ENCODE measurements at places on chromosomes 1 and 21.

DNA sequence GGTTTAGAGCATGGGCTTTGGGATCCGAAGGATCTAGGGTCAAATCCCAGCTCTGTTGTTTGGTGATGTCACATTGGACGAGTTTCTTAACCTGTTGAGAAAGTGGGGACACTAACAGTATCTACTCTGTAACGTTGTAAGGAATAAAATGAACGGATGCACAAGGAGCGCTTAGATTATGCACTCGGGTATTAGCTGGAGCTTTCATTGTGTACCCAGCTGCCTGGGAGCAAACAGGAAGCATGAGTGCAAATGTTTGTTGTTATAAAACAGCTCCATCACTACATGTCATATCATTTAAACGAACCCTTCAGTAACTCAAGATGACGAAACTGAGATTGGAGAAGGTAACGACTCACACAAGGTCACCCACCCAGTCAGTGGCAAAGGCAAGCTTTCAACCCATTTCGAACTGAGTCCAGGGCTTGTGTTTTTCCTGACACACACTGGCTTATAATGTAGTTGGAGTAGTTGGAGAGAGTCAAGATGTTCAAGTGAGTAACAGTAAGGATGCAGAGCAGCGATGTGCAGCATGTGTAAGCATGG lies 16.2 kb upstream of the SLC6A17 start:
- DNase-seq = no peak

DNA sequence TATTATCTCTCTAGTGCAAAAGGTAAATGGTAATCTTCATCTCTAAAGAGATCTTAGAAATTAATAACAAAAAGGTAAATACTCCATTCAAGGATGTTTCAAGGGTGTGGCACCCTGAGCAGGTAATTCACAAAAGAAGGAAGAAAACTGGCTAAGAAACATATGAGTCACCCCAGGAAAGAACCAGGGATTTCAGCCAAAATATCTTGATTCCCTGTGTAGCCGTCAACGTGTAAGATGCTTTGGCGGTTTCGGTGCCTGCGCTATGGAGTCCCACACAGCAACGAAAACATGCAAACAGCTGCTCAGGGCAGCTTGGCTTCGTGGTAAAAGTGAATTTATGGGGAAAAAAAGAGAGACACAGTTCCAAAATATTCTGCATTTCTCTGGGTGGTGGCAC lies 3.7 kb downstream of the ITGB2 start:
- DNase-seq = no peak

- no peak for DNase-seq
Measured at GRCh38 chr21:41682719-41683179, 84.1 kb downstream of the RIPK4 start.

DNA sequence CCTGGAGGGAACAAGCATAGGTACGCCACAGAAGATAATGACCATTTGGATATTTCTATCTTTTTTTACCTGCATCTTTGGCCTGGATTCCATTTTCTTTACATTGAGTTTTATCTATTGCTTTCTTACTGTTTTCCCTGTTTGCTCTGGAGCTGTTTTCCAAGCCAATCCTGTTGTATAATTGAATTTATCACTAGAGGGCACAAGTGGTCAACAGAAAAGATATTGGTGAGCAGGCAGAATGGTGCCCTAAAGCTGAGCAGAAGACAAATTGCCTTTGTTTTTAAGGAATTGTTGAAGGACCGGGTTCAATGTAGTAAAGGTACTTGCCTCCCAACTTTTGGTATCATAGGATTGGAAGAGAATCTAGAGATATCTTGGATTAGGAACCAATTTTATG lies 152.8 kb downstream of the PPP1R12B start:
- DNase-seq = no peak

DNA sequence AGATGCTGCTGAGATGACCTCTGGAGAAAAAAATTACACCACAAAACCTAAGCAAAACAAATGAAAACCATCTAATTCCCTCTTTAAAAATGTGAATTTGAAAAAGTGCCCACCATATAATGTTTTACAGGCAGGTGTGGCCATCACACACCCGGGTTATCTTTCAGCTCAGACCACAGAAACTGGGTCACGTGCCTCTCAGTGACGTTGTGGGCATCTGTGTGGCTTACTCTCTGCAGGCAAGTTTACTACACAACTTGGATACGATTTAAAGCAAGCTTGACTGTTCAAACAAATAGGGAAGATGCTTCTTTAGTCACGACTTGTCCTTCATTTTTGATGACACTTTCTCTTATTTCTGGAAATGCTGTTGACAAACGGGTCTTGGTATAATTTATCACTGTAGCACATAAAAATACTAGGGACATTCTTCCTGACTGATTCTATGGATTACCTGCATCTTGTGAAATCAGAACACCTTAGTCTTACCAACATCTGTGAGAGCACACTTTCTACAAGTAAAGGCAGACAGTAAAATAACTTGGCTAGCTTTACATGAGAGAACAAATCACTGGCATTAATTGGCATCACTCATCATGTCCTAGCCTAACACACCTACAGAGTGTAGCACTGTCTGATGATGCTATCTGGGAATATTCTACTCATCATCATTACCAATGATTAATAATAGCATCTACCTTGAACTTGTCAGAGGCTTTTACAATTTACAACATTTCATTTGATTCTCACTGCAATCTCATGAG lies 89.3 kb upstream of the EDEM3 start:
- peak; percentile 18 for DNase-seq

GRCh38 chr1:200921571-200922110 lies 26.9 kb downstream of the INAVA start:
- DNase-seq = no peak

GRCh38 chr1:63612971-63613370 lies 19.8 kb downstream of the PGM1 start:
- no peak for DNase-seq

DNA sequence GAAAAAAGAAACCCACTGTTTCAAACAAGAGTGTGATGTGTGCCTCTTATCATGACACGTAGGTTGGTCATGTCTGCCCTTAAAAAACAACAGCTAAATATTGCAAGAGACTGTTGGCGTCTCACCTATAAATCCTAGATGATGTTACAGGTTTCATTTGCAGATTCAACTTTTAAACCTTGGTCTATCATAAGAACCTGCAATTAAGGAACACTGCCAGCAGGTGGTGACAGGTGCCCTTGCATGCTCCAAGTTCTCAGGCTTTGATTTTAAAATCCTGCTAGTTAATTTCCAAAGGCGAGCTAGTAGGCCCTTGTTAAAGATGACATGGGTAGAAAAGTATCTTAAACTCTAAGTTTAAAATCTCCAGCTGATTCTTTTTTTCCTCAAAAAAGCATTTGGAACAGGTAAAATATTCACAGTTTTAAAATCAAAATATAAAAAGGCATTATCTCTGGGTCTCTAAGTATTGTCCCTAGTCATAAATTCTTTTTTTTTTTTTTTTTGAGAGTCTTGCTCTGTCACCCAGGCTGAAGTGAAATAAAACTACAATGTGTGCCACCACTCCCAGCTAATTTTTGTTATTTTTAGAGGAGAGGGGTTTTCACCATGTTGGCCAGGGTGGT lies 39.1 kb downstream of the CLSTN1 start:
- peak; percentile 61 for DNase-seq

DNA sequence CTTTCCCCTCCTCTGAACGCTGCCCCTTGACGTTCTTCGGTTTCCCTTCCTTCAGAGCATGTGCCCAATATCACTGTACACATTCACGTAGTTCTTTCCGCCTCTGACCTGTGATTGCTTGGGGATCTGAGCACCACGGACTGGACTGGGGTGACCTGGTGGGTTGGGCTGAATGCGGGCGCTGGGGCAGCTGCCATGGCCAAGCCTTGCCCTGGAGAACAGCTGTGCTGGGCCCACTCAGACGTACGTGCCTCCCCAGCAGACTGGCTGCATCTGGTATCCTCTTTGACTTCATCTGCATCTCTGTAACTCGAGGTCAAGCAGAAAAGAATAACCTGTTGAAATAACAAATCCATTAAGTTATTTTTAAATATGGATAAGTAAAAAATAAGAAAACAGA lies 35.1 kb upstream of the DISC1 start:
- DNase-seq = no peak

DNA sequence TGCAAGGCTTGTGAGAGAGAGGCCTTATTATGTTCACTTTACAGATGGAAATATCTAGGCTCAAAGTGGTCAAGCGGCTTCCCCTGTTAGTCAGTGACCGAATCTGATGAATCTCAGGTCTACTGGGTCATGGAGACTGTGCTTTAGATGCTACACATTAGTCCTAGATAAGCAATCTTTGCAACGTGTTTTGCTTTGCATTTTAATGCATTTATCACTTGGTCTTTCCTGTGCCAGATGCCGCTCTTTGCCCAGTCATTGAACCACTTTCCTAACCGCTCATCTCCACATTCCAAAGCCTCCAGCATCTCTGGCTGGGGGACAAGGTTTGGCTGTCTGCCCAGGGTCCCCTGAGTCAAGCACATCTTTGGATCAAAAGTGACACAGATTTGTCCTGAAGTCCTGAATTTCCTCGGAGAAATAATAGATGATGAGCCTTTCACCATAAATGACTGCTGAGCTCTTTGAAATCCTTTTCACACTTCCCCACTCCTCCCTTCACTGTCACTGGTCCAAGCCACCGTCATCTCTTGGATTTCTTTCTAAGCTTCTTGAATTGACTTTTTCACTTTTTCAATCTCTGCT lies 96.0 kb upstream of the USP24 start:
- no peak for DNase-seq

GRCh38 chr1:16302709-16303627 lies 49.3 kb downstream of the FBXO42 start:
- no peak for DNase-seq

DNA sequence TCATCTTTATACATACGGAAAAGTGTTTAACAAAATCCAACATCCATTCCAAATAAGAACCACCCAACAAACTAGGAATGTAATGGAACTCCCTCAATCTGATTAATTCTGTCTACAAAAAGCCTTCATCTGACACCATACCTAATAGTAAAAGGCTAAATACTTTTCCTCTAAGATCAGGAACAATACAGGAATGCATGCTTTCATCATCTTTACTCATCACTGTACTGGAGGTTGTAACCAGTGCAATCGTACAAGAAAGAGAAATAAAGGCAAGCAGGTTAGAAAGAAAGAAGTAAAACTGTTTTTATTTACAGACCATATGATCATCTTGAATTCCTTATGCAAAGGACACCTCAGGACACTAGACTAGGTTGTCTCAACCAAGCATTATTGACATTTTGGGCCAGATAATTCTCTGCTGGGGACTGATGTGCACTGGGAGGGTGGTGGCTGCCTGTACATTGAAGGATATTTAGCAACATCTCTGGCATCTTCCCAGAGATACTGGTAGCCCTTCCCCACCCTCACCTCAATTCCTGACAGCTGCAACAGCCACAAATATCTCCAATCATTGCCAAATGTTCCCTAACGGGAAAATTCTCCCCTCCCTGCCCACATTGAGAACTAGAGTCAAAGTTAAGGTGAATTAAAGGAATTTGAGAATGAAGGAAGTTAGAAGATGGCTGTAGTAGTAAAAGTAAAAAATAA lies 30.6 kb upstream of the INSL5 start:
- no peak for DNase-seq

DNA sequence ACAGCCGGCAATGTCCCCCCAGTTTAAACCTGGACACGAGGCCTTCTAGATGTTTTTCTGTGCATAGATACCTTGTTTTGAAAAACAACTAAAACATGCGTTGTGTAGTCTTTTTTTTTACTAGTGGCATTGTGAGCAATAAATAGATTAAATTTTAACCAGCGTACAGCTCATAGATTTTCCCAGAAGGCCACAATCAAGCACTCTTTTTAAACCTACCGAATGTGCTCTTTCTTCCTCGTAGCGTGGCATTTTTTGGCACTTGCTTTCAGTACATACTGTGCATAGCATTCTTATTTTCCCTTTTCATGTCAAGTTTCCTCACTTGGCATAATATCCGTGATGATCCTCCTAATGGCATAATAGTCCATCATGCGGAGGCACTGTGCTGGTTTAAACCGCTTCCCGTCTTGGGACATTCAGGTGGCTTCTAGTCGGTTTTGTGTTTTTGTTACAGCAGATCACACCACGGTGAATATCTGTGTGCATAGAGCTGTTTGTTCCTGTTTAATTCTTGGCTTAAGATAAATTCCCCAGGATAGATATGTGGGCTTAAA lies 95.3 kb downstream of the PDE9A start:
- DNase-seq = no peak

- no peak for DNase-seq
Measured at GRCh38 chr1:156146020-156146768, 7.2 kb upstream of the SEMA4A start.

DNA sequence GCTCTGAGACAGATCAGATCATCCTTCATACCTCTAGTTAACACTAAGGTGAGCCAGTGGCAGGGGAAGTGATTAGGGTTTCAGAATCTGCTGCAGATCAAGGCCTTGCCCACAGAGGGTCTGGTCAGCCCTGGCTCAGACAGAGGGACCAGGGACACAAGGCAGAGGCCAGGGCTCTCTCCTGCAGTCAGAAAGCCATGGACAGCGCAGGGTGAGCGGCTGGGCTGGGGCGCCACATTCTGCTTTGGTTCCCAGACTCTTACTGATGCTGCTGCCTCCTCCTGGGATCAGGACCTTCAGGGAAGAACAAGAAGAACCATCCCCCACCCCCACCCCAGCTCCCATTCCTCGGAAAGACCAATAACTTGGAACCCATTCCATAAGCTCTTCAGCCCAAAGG lies 43.1 kb downstream of the GPR161 start:
- DNase-seq = no peak

DNA sequence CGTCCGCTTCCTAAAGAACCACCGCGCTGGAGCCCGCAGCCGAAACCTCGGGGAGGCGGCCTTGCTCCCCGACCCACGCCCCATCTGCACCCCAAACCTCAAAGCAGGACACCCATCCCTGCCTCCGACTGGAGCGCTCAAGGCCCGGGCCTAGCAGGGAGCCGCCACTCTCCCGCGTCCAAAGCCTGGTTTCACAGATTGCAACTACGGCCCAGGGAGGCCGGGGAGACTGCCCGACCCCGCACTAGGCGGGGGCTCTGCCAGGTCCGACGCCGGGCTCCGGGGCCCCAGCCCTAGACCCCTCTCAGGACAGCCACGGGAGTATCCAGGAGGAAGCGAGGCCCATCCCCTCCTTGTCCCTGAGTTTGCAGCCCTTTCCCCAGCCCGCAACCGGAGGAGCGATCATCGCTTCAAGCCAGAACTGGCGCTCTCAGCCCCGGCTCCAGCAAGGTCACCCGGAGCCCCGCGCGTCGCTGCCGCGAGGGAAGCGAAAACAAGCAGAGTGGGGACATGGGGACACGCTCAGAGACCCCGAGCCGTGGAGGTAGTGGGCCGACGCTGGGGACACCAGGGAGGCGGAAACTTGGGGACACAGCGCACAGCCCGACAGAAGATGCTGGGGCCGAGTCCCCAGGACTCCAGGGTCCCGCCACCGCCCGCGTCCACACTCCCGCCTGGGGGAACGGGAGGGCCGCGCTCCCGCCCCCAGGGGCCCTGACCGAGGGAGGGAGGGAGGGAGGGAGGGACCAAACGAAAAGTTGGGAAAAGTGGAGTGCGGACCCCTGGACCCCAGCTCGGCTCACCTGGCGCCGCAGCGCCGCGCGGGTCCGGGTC lies 433 bp downstream of the TMEM200B start:
- no peak for DNase-seq

GRCh38 chr21:41925767-41926116 lies 28.1 kb downstream of the C2CD2 start:
- no peak for DNase-seq

- no peak for DNase-seq
Measured at GRCh38 chr1:163388970-163389369, 67.2 kb downstream of the NUF2 start.

All from T follicular helper cell (primary cell).